ENCODE measurements at places on chromosomes 5 and 9.

DNA sequence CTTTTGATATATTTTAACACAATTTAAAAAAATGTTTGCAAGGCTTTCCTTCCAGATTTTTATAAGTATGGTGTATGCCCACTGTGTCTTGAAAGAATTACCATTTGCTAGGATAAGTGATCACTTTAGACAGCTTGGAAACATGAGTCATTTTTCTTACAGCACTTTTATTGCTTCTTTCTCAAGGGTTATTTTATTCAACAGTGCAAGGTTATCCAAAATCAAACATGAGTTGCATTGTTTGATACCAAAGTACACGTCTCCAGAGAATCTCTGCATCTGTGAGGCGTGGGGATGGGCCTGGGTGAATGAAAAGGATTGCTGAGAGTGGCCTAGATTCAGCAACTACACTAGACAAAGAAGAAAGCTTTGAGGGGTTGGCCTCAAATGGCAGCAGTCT lies 329.6 kb downstream of the ADAMTS6 start:
- DNase-seq, result no peak

GRCh38 chr9:2389404-2389803 lies 232.2 kb upstream of the VLDLR start:
- DNase-seq, result no peak

GRCh38 chr5:72383726-72384125 lies 63.6 kb downstream of the PTCD2 start:
- DNase-seq, result no peak

DNA sequence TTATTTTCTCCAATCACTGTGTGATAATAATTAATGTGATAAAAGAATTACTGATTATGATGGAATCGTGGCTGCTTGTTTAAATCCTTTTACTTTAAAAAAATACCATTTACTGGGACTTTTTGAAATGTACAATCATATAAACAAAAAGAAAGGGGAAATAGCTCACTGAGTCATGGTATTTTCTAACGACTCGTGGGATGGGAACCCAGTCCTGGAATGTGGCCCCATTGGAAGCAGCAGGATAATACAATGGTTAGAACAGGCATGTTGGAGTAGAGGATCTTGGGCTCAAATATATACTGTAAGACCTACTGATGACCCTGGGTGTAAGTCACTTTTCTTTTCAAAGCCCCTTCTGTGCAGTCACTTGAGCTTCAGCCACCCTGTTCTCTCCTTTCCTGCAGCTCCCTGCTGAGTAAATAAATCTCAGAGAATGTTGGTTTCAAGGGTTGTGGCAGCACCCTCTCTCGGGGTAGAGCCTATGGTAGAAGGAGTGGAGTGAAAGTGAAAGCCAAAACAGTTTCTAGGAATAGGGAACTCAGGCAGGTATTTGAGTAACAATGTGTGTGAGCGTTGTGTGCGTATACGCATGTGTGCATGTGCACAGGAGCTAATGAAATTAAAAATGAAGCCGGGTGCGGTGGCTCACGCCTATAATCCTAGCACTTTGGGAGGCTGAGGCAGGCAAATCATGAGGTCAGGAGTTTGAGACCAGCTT lies 40.8 kb upstream of the LARP1 start:
- DNase-seq, result no peak

DNA sequence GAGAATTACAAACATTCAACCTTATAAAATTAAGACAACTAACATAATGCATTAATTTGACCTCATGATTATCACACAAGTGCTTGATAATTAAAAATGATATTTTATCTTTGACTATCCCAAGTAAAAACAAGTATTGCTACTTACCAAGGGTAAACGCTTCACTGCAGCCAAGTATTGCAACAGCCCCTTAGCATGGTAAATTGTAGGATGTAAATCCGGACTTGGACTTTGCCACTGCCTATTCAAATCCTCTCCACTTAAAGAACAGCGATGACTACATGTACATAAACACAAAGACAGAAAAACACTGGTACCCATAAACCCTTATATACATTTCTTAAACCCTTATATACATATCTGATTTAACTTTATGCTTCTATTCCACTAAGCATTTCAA lies 155.1 kb downstream of the AGTPBP1 start:
- DNase-seq, result no peak

- DNase-seq, result no peak
These were observed 1.2 kb downstream of the DUSP1 start for GRCh38 chr5:172769616-172770373.

GRCh38 chr9:124050955-124051354 lies 39.4 kb downstream of the LHX2 start:
- DNase-seq, result no peak

GRCh38 chr5:132263548-132264261 lies 6.2 kb downstream of the PDLIM4 start:
- no peak for DNase-seq

- no peak for DNase-seq
These were observed 175.7 kb downstream of the MELK start for GRCh38 chr9:36748322-36748899.

DNA sequence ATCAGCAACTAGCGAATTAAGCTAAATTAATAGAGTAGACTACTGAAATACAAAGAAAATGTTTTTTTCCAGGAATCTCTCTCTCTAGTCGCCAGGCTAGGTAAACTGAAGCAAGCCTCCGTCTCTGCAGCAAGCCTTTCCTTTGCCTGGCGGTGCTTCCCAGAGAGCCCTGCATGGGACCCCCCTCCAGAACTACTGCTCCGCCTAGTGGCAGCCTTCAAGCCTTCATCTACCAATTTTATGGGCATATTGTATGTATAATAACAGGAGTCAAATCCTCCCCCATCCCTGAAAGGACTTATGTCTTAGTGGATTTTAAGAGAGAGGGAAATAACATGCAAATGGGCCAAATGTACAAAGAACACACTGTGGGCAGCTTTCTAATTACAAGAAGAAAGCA lies 241.9 kb downstream of the SAXO1 start:
- no peak for DNase-seq

DNA sequence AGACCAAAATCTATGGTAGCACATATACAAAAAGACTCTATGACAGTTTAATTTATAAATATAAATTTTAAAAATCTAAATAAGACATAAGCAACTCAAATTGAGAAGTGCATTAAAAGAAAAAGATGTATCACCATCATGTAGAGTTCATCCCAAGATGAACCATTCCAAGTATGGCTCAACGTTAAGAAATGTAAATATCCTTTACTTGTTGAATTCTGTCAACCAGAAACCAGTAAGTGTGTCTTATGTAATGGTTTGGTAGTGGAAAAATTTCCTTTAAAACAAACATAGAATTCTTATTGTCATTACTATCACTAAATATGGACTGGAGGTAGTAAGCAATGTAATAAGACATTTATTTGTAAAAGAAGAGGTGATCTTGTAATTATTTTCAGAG lies 87.3 kb downstream of the YIPF5 start:
- DNase-seq, result no peak

DNA sequence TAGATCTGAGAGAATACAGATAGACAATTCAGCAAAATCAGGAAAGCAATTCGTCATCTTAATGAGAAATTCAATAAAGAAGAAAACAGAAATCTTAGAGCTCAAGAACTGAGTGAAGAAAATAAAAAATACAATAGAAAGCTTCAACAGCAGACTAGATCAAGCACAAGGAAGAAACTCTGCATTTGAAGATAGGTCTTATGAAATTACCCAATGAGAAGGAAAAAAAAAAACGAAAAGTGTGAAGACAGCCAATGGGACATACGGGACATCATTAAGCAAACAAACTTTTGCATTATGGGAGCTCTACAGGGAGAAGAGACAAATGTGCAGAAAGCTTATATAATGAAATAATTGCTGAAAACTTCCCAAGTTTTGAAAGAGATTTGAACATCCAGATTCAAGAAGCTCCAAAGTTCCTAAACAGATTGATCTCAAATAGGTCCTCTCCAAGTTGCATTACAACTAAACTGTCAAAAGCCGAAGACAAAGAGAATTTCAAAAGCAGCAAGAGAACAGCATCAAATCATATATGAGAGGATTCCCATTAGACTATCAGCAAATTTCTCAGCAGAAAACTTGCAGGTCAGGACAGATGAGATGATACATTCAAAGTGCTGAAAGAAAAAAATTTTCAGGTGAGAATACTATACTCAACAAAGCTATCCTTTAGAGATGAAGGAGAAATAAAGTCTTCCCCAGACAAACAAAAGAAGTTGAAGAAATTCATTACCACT lies 10.8 kb upstream of the RLN2 start:
- DNase-seq, result no peak

GRCh38 chr5:6718161-6718681 lies 5.0 kb downstream of the TENT4A start:
- DNase-seq, result no peak

DNA sequence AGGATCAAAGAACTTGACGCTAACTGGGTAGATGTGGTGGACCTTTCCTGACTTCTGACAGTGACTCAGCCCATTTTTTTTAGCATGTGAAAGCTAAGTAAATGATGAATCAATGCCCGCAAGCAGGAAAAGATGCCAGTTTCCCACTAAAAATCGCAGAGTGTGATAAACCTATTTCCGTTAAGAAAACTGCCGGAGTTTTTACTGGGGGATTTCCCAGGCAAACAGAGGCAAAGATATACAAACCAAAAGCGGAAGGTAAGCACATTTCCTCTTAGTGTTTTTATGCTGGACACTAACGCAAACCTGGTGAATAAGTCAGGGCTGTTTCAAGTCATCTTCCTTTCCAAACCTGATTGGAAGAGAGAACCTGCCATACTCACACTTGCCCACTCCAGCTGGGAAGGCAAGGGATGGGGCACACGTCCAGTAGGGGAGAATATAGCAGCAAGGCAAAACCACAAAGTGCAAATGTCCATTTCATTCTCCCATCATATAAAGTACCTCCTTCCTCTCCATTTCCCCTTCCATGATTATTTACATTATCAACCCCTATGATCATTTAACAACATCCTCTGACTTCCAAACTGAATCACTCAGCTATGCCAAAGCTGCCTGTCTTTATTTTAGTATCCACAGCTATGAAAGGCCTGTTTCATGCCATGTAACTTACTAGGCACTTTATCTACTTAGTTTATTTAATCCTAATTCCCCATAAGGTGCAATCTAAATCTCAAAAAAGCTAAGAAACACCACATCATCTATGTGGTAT lies 349.7 kb upstream of the RFX3 start:
- DNase-seq, result no peak

DNA sequence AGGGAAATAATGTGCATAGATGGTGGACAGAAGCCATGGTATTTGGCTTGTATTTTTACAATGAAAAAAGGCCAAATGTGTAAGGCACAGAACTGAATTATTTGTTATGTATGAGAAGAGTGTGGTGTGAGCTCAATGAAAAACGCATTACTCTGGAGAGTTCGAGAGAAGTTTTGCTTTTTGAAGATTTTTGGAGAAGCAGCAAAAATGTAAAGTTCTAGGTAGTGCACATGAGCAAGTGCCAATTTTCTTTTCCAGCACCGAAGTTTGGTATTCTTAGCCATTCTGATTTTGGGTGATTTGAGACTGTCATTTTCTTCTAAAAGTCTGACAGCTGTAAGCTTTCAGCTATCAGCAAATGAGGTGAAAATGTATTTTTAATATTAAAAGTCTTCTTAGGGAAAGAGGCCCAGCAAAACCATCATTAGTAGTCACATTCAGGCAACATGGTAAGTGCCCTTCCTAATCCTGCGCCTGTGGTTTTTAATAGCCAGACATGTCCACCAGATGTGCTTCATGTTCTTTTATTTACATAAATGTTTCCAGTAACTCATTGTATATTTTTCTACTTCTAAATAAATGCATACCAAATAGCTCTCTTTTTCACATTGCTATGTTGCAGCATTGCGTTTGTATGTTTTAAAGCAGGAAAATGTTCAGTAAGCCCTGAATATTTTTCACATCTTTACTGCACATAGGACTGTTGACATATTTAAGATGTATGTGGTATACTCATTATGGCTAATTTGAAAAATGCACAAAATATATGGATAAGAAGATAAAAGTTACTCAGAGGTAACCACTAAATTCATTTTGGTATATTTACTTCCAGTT lies 50.4 kb downstream of the RASGRF2 start:
- DNase-seq, result no peak

DNA sequence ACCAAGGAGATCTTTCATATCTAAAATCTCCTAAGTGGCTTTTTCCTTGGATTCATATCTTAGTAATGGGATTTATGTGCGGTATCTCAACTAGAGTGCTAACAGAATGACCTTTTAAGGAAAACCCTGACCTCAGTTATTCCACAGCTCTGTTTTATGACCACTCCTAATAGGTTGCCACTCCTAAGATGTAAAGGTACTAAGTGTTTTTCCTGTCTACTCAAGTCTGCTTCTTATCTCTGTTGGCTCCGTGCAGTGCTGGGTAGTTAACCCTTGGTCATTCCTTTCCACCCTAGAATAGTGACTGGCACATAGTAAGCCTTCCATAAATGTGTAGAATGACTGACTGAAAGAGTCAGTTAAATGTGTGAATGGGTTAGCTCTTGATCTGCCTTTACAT lies 161.4 kb downstream of the DOCK2 start:
- no peak for DNase-seq

DNA sequence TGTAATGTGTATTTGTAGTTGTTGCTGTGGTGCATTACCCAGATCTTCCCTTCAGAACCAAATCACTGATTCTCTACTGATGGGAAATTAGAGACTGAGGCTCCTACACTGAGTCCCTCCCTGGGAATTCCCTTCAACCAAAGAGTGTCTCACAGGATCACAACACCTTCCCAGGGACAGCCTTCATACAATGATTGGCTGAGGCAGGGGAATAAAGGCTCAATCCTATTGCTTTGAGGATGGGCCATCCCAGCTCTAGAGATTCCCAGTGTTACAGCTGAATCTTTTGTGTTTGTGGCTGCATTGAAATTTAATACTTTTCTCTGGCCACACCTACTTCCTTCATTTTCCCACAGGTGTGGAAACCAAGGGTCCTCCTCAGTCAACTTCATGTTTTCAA lies 96.4 kb upstream of the ELL2 start:
- no peak for DNase-seq

GRCh38 chr5:38208782-38209378 lies 49.5 kb upstream of the EGFLAM start:
- peak; percentile 7 for DNase-seq

GRCh38 chr5:153617190-153617589 lies 126.7 kb downstream of the GRIA1 start:
- DNase-seq, result no peak

DNA sequence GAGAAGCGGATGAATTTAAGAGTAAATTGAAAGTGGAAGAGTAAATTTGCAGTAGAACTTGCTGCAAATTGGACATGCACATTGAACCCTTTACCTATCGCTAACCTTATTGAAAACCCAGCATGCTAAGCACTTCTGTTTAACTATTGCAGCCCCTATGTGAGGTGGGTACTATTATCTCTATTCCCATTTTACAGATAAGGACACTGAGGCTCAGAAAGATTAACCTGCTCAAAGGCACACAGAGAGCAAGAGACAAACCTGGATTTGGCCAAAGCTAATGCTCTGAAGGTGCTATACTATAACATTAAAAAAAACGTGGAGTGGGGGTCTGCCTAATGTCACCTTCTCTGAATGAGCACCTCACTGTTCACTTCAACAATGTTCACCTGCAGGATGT lies 21.0 kb downstream of the SH3RF2 start:
- DNase-seq, result no peak

DNA sequence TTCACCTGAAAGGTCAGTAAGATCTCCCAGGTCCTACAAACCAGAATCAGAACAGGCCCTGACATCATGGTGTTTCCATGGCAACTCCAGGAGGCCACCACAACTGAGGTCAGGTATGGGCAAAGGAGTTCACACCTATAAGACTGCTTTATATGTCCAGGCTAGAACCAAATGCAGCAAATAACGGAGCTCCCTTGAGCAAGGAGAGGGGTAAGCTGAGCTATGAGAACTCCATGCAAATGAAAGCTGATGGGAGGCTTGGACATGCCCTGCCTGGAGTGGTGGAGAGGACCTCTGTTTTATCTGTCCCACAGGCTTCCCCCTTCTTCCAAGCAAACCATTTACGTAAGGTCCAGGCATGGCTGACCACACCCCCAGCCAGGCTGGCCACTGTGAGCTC lies 207.7 kb downstream of the SPOCK1 start:
- DNase-seq, result no peak
